ENCODE measurements at places on chromosomes 13 and 19.

- DNase-seq: no peak
Observed at GRCh38 chr13:75660694-75661093, 24.6 kb downstream of the LMO7 start.

- no peak for DNase-seq
Observed at GRCh38 chr13:98582947-98583346, 6.0 kb upstream of the STK24 start.

GRCh38 chr13:94999871-95000270 is 287.5 kb upstream of the SOX21 start:
- DNase-seq: no peak

DNA sequence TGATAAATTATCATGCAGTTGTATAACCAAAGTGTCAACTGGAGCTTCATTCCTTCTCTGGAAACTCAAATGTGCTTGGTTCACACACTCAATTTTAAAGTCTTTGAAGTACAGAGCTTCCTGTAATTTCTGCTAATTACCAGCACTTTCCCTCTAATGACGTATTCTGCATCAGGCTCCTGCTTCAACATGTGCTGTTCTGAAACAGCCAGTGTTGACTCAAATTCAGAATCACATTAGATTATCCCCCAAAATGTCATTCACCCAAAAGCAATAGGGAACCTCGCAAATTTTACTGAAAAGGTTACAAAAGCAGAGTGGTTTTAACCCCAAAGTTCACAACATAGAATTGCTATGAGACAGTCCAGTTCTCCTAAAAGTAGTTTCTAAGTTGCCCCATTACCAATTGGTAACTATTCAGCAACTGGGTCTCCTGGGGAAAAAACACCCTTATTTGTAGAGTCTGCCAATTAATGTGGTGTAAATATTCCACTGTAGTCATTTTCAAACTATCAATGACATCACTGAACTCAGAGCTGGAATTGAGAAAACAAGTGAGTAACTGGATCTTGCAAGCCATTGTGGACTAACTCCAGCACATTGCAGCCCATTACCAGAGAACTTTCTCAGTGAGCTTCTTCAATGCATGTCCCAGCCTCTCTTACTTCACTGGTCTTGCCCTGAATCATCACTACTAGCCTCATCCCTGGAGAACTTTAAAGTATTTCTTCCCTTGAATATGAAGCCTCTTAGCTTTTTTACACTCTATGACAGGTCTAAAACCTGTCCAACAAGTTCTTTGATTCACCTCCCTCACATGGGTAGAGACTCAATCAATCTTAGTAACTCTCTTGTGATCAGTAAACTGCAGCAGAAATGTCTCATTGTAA is 955.4 kb downstream of the EFNB2 start:
- DNase-seq: no peak

- DNase-seq: no peak
Observed at GRCh38 chr13:72514146-72514545, 213.3 kb downstream of the MZT1 start.

DNA sequence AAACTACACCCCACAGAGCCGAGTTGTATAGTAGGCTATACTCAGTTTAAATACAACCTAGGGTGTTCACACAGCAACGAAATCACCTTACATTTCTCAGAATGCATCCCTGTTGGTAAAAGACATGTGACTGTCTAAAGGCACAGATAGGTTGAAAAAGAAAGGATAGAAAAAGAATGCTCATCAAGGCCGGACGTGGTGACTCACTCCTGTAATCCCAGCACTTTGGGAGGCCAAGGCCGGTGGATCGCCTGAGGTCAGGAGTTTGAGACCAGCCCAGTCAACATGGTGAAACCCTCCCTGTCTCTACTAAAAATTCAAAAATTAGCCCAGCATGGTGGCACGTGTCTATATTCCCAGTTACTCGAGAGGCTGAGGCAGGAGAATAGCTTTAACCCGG is 3.8 kb upstream of the IL17D start:
- DNase-seq: no peak

GRCh38 chr19:4089946-4090345 is 23.2 kb upstream of the ZBTB7A start:
- no peak for DNase-seq
